ENCODE measurements at places on chromosomes 3 and 15.
A peak's percentile ranks its signal among the peaks of the same experiment; 100 is the strongest.

DNA sequence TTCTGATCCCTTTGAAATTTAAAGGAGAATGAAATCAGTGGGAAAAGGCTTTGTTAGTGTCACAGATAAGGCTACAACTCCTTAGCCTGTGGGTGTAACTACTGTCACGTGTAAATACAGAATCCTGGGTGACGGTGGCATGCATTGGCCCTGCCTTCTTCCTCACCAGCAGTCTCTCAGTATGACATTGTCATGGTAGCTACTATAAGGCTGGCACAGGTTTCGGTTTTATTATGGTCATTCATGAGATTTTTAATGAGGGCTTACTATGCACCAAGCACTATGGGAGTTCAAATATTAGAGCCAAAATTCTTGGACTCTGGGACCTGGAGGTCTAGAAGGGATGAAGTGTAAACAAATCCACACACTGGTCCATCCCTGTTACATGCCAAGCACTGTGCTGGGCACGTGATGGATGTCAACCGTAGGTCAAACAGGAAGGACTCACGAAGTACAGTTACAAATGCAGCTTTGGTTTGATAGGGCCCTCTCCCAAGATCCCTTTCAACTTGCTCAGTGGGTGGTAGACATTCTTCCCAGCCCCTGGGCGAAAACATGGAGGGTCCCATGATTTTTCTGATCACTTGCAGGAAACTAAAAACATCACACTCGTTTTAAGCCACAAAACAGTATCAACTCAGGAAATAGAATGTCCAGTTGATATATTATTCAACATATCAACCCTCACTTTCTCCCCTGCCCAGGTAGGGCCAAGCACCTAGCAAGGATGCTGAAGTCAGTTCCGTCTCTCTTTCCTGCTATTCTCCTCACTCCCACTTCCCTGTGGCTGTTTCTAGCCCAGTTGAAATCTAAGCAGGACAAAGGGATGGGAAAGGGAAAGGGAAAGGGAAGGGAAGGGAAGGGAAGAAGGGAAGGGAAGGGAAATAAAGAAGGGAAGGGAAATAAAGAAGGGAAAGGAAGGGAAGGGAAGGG lies 25.3 kb downstream of the BFSP2 start:
- H3K36me3 ChIP-seq, result no peaks in the 10 kb centered on the region
- H3K4me1 ChIP-seq, result peaks cover 10% of the 10 kb centered on the region
- no peaks in the 10 kb centered on the region for H3K27me3 ChIP-seq
- no peak overlapping the region for H3K27ac ChIP-seq
- no peak for DNase-seq
- H3K4me3 ChIP-seq, result no peak overlapping the region

DNA sequence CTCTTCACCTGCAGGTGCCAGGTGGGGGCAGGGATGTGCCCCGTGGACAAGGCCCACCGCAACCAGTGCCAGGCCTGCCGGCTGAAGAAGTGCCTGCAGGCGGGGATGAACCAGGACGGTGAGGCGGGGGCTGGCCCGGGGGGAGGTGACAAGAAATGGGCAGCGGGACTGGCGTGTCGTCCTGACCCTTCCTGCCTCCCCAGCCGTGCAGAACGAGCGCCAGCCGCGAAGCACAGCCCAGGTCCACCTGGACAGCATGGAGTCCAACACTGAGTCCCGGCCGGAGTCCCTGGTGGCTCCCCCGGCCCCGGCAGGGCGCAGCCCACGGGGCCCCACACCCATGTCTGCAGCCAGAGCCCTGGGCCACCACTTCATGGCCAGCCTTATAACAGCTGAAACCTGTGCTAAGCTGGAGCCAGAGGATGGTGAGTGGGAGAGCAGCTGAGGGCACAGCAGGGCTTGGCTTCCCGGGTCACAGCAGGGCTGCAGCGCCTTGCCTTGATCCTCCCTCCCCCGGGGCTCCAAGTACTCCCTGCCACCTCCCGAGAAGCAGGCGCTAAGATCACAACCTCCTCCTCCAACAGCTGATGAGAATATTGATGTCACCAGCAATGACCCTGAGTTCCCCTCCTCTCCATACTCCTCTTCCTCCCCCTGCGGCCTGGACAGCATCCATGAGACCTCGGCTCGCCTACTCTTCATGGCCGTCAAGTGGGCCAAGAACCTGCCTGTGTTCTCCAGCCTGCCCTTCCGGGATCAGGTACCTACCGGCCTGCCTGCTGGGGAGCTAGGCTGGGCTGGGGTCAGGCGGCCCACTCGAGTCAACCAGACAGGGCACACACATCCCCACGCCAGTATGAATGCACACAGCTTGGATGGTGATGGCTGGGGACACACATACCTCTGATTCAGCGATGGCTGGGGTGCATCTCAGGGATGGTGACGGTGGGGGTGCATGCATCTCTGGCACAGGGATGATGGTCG lies 1.7 kb downstream of the NR2E3 start:
- H3K27ac ChIP-seq, result no peak overlapping the region
- H3K27me3 ChIP-seq, result no peaks in the 10 kb centered on the region
- H3K36me3 ChIP-seq, result no peaks in the 10 kb centered on the region
- no peak for DNase-seq
- H3K4me1 ChIP-seq, result no peaks in the 10 kb centered on the region
- H3K4me3 ChIP-seq, result no peak overlapping the region

DNA sequence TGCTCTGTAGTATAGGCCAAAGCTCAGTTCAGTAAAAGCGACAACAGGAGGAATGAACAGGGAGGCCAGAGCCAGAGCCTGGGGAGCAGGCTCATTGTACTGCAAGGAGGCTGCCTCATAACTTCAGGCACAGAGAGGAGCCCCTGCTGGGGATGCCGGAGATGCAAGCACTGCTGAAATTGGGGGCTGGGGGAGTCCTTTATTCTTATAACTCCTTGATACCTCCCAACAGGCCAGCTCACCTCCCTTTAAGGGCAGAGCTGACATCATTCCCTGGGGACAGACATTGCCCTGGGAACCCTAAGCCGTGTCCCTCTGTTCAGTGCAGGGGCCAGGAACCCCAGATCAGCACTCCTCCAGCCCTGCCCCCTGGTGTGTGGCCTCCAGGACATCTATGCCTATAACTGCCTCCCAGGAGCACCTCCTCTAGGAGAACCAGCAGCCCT lies 83.8 kb upstream of the MRPS22 start:
- no peak overlapping the region for H3K27ac ChIP-seq
- no peak for DNase-seq
- H3K4me1 ChIP-seq, result no peaks in the 10 kb centered on the region
- peaks cover 17% of the 10 kb centered on the region for H3K27me3 ChIP-seq

DNA sequence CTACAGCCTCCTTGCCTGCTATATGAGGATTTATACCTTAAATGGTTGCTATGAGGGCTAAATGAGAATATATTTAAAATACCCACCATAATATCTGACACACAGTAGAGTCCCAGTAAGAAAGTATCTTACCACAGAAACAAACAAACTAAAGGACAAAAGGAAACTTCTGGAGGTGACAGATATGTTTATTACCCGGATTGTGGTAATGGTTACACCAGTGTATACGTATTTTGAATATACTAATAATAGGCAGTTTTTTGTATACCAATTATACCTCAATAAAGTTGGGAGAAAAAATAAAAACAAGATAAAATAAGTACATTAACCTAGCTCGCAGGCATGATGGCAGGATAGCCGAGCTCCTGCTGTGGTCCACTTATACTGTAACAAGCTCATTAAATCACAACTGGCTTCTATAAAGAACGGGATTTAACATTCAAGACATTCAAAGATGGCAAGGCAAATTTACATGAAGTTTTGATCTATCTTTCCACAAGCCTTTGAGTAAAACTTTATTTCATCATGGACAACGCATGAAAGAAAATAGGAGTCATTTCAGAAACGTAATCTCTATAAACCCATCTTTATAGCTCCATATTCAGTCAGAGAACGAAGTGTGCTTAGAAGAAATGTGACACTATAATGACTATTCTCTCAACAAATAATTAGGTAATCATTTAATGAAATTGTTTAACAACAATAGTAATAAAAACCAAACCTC lies 1.5 kb downstream of the RPN1 start:
- no peak for DNase-seq
- peaks cover 30% of the 10 kb centered on the region for H3K4me1 ChIP-seq
- H3K36me3 ChIP-seq, result peaks cover 21% of the 10 kb centered on the region
- H3K27me3 ChIP-seq, result no peaks in the 10 kb centered on the region
- peak overlapping the region; percentile 85 for H3K4me3 ChIP-seq

DNA sequence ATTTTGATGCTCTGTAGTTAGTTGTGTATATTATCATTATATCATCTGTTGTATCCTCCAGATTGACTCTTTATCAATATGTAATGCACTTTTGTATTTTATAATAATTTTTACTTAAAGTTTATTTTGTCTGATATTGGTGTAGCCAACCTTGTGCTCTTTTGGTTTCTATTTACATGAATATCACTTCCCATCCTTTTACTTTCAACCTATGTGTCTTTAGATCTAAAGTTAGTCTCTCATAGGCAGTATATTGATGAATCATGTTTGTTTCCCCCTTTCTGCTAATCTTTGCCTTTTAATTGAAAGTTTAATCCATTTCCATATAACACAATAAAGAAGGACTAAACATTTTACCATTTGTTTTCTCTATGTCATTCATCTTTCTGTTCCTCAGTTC lies 28.1 kb upstream of the CD200R1L start:
- no peak for DNase-seq
- no peak overlapping the region for H3K4me3 ChIP-seq
- H3K27me3 ChIP-seq, result no peaks in the 10 kb centered on the region
- H3K36me3 ChIP-seq, result peaks cover 6% of the 10 kb centered on the region

DNA sequence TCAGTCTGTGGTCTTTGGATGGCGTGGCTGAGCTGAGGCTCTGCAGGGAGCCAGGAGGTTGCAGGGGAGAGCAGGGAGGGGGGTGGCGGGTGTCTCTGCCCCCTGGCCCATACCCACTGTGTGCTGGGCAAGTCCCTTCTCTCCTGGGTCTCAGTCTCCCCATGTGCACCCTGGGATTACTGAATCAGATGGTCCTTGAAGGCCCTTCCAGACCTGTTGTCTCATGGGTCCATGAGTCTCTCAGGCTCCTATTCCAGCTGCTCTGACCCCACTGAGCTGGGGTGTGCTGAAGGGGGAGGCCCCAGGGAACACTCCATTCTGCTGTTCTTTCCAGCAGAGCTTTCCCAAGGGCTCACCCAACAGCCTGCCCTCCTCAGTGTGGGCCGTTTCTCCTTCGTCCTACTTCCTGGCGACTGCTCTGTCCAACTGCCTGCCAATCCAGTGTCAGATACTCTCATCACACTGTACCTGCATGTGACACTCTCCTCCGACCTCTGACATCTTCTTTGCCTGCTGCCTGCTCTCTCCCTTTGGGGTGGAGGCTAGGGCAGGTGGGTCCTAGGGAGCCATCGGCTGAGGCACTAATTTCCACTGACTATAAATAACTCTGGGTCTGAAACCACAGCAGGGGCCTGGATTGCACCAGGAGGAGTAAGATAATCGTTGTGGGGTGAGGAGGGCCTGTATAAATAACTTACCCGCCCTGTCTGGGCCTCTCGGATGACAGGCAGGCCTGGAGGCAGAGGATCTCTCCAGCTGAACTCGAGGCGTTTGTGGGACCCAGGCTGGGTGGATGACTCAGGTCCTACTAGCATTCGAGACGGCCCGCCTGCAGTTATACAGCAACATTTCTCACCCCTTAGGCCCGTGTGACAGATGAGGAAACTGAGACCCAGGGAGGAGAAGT lies 67.1 kb downstream of the ATP2B2 start:
- H3K4me3 ChIP-seq, result no peak overlapping the region
- no peak for DNase-seq
- no peaks in the 10 kb centered on the region for H3K36me3 ChIP-seq
- peaks cover 27% of the 10 kb centered on the region for H3K4me1 ChIP-seq
- H3K27ac ChIP-seq, result peak overlapping the region; percentile 38
- H3K27me3 ChIP-seq, result no peaks in the 10 kb centered on the region

DNA sequence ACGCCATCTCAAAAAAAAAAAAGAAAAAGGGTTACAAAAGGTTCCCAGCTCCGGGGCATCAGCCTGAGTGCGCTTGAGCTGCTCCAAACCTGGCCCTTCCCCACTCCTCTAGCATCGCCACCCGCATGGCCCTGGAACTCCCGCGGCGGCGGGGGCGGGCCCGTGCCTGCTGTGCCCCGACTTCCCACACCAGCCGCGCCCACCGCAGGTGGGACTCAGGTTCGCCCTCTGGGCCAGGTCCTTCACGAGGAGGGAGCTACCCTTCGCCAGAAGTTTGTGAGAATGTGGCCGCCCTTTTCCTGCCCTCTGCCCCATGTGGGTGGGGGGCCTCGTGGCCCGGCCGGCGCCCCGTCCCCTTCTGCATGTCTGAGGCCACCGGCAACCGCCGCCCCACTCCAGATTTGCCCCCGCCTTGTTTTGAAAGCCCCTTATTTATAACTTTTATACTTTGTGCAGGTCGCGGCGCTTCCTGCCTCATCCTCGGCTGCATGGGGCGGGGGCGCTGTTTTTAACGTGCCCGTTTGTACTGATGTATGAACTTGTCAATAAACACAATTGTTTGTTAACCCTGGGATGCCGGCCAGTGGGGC lies 507 bp upstream of the JMJD7 start:
- peak overlapping the region; percentile 90 for H3K4me3 ChIP-seq
- peaks cover 27% of the 10 kb centered on the region for H3K4me1 ChIP-seq
- DNase-seq, result peak; percentile 34
- H3K27ac ChIP-seq, result peak overlapping the region; percentile 83
- H3K27me3 ChIP-seq, result no peaks in the 10 kb centered on the region

DNA sequence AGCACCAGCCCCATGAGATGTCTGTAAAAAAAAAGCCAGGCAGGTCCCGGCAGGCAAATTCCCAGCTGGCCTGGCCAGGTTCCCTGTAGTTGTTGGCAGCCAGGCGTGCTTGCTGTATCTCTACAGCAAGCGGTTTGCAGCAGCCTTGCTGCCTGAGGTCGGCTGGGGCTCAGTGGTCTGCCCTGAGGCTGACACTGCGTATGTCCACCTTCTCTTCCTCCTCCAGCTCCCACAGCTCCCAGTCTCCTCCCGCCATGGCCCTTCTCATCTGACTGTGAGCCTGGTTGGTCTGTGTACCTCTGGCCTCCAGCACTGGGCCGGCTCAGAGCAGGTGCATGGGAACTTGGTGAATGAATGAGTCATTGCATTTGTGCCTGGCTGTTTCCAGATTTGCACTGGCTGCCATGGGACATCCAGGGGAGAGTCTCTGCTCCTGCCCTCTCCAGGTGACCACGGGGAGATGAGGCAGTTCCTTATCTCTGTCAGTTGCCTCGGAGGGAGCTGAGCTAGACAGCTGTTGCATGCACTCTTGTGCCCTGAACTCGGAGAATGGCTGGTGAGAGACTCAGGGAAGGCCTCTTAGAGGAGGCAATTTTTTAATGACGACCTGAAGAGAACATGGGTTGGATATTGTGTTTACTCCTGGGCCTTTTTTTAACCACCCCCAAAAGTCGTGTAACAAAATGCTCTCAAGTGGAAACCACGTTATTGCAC lies 43.0 kb downstream of the SPSB4 start:
- H3K4me3 ChIP-seq, result no peak overlapping the region
- no peak for DNase-seq
- H3K27ac ChIP-seq, result no peak overlapping the region
- H3K4me1 ChIP-seq, result no peaks in the 10 kb centered on the region
- H3K36me3 ChIP-seq, result no peaks in the 10 kb centered on the region

GRCh38 chr3:47288966-47289910 lies 6.5 kb downstream of the KLHL18 start:
- peaks cover 33% of the 10 kb centered on the region for H3K4me1 ChIP-seq
- no peak overlapping the region for H3K27ac ChIP-seq
- H3K4me3 ChIP-seq, result no peak overlapping the region
- peaks cover 27% of the 10 kb centered on the region for H3K36me3 ChIP-seq
- DNase-seq, result no peak

- no peak for DNase-seq
- H3K27ac ChIP-seq, result no peak overlapping the region
- H3K36me3 ChIP-seq, result no peaks in the 10 kb centered on the region
- H3K27me3 ChIP-seq, result no peaks in the 10 kb centered on the region
These were observed 36.7 kb upstream of the VILL start for GRCh38 chr3:37953707-37954394.
